Osteoblast (primary cell): ENCODE measurements at places on chromosomes 2 and 18. TPM values are rescaled to one million over a fixed set of nuclear protein-coding genes. Genes with fewer than 3 reads are reported as not detected.

- DNase-seq, result no peak
Measured at GRCh38 chr18:11821208-11821607, 30.0 kb upstream of the CHMP1B start.

- peak; percentile 17 for DNase-seq
Measured at GRCh38 chr2:101596333-101596732, 101.2 kb upstream of the MAP4K4 start.

DNA sequence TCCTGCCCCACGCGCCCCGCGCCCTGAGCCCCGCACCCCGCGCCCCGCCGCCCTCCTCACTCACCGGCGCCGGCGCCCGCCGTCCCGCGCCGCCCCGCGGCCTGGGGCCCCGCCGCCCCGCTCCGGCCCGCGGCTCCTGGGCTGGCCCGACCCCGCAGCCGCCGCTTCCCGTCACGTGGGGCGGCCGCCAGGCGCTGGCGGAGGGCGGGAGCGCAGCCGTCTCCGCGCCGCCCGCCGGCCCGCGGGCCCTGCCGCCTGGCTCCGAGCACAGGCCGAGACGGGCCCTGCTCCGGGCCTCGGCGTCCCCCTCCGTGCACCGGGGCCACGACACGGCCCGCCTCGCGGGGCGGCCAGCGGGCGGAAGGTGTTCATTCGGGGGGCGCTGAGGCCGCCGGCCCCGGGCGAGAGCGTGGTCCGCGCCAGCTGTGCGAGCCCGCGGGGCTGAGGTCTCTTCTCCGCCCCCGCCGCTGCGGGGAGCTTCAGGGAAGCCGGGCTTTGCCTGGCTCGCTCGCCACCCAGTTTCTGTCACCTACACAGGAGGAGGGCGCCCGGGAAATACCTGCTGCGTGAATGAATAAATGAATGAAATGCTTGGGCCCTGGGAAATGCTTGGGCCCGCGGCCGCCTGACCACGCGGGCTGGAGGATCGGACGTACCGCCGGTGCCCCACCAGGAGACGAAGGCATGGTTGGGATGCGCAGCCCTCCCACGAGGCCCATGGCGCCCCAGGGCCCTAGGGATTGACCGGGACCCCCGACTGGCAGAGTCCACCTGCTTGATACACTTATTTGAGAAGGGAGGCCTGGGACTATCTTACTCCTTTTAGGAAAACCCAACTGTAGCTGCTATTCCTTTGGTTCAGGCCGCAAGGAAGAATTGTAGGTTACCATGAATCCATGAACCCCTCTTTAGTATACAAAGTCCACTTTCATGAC is at the start of gene TGFBRAP1:
Gene TGFBRAP1 (minus strand): TSS at position 175 of the 935 bp plus-strand sequence. CDS start 21,434 bp downstream, outside the sequence.
- DNase-seq, result peak; percentile 94

HOXD13 gene
- total RNA-seq, result not detected in 2 replicates

ILKAP gene
- total RNA-seq, result 24.2 and 24.5 TPM in 2 replicates

IL1RN gene
- total RNA-seq, result not detected in 2 replicates

ARHGAP15 gene
- 0.88 and 2.2 TPM in 2 replicates for total RNA-seq
